Amniotic epithelial cell (primary cell): ENCODE measurements at places on chromosomes 3 and 15.
A peak's percentile ranks its signal among the peaks of the same experiment; 100 is the strongest.

DNA sequence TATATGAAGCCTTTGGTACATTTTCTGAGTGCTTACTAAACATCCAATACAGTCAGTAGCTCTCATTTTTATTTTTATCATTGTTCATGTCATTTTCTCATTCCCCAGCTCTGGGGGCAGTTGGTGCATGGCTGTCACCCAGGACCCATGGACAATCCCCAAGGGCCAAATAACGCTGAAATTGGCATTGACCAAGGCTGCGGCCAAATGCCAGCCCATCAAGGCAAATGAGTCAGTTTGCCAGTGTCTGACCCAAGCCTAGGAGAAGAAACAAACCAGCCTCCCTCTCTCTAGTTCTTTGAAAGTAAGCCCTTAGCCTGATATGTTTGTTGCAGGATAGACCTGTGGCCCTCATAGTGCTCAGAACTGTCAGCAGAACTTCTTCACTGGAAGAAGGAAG is 219.2 kb downstream of the THSD4 start:
- DNase-seq: no peak

GRCh38 chr15:61915640-61916039 is 144.6 kb downstream of the VPS13C start:
- DNase-seq: no peak

DNA sequence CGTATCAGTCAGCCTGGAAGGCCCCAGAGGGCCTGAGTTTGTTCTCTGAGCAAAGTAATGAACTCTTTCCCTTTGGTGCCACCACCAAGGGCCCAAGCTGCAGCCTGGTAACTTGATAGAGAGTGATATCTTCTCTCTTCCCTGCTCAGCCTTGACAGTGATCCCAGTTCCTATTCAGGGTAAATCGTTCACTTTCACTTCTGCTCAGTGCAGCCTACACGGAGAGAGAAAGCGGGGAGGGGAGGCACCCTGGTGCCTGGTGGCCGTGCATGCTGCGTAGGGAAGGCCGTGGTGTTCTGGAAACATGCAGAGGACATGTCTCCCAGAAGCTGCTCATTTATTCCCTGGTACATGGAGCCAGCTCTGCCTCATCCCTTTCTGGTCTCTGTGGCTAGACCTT is 54.9 kb downstream of the KIF9 start:
- DNase-seq: no peak

DNA sequence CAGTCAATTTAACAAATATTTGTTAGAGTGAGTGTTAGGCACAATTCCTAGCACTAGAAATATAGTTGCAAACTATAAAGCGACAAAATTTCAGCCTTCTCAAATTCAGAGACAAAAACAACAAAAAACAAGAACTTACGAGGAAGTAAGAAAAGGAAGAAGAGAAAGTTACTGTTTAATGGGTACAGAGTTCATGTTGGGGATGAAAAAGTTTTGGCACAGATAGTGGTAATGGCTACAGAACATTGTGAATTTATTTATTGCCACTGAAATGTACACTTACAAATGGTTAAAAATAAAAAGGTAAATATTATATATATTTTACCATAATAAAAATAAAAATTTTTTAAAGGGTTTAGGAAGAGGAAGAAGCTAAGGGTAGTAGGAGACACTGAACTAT is 21.3 kb downstream of the CCDC14 start:
- no peak for DNase-seq

DNA sequence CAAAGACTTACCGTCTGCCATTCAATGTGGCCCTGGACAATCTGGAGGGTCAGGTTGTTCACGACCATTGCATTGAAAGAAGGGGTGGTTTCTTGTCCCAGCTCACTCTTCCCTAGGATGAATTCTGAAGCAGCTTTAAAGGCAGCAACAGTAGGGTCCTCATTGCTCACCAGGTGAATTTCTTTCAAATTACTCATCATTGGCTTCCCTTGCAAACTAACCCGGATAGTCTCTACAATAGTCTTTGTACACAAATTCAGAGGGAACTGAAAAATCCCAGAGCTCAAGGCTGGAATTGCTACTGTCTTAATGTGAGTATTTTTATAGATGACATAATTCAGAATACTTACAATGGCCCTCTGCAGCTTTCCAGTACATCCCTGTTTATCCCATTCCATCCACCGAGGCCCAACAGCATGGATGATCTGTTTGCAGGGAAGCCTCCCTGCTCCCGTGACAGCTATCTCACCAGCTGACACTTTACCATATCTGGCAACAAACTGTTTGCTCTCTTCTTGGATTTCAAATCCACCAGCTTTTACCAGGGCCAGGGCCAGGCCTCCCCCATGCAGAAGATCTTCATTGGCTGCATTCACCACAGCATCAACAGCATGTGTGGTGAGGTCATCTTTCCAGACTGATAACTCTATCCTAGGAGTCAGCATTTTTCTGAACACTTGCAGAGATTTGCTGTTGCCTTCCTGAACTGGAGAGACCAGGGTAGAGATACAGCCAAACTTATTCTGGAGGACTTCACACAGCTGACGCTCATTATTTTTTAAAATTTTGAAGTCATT is 8.6 kb downstream of the PARP9 start:
- DNase-seq: peak; percentile 82

DNA sequence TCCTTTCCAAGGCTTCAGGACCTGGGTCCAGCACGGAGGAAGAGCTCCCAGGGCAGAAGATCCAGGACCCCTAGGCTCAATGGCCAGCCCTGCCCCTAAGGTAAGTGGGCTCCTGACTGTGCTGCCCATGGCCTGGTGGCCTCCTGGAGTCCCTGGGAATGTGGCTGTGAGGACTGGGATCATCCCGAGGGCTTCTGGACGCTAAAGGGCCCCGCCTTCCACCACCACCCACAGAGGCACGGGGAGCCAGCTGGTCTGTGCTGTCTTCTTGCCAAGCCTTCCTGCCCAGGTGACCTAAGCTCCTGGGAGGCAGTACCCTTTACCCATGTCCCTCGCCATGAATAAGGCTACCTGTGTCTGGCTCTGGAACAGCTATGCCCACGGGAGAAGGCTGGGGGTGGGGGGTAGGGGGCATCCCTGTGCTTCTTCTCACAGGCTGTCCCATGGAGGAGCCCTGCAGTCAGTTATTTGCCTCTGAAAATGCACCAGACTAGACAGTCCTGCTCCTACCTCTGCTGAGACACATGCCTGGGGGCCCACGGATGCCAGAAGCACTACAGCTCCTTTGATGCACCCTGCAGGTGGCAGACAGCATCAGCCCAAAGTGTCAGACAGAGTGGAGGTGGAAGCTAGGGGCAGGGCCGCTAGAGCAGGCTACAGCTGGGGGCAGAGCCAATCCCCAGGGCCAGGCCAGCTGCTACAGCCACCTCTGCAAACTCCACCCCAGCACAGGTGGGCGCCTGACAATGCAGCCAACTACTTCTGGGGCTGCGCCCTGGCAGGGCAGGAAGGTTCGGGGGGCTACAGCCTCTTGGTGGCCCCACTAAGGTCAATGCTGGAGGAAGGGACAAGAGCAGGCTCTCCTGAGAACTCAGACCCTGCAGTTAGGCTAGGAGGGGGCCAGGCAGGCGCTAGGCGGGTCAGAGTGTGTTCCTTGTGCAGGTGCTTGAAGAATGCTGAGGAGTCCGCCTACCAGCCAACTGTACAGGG is 90.9 kb downstream of the SEC22A start:
- DNase-seq: no peak

- peak; percentile 21 for DNase-seq
Observed at GRCh38 chr15:99052205-99052604, 44.6 kb upstream of the PGPEP1L start.

- DNase-seq: no peak
Observed at GRCh38 chr15:41992151-41992802, 19.9 kb upstream of the EHD4 start.

DNA sequence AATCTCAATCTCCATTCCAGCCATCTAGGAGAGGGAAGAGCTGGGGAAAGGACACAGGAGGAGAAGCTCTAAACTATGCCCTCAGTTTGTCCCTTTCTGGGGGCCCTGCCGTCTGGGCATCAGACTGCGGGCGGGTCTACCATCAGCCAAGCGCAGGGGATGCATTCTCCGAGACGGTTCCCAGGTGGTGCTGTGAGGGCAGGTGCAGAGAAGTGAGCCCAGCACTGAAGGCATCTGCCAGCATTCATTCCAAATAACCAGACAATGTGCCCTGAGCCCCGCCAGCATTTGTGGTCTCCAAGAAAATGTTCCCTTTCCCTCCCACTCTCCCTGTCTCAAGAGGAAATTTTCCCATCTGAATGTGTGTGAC is 265.7 kb downstream of the XXYLT1 start:
- no peak for DNase-seq

DNA sequence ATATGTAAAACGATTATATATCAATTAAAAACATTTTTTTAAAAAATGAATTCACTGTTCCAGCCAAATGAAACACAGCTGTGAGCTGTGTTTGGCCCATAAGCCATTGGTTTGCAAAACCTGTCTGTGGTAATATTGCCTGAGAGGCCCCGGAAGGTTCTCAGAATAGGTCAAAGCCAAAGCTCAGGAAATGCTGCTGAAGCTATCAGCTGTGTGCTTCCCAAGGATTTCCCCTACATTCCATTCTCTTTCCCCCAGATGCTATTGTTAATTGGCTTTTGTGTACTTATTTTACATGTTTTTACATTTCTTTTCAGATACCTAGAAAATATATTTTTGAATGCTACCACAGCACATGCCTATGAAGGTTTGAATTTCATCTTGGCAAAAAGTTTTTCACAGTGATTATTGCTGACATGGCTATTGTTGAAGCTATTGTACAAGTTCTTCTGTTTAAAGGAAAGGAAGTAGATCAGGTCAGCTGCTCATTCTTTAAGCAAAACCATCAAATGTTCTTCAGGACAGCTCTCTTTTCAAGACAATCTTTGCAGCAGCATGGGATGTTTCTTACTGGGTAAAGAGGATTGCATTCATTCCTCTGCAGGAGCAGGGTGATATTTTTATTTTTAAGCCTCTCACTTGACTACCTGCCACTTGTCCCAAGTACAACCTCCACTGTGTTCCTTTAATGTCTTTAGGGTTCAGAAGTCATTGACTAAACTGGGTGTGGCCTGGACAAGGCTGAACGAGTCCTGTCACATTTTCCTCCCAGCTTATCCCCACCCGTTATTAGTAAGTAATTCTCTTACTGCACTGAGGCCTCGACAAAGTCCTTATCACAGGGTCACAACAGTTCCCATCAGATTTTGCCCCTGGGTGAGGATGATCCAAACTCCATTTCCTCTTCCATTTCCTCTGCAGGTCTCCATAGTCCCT is 26.3 kb upstream of the BNC1 start:
- peak; percentile 78 for DNase-seq

- no peak for DNase-seq
Observed at GRCh38 chr3:105399611-105400010, 32.9 kb downstream of the ALCAM start.

DNA sequence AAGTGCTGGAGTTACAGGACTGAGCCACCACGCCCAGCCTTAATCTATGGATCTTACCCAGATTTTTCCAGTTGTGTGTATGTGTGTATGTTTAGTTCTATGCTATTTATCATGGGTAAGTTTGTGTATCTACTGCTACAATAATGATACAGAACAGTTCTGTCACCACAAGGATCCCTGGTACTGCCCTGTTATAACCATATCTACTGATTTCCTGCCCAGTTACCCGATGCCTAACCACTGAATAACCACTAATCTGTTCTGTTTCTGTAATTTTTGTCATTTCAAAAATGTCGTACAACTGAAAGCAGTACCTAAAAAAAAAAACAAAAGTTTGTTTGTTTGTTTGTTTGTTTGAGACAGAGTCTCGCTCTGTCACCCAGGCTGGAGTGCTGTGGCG is 123.7 kb upstream of the RAP2B start:
- DNase-seq: no peak

- DNase-seq: peak; percentile 55
Observed at GRCh38 chr3:168094580-168094876, 1.2 kb downstream of the GOLIM4 start.

DNA sequence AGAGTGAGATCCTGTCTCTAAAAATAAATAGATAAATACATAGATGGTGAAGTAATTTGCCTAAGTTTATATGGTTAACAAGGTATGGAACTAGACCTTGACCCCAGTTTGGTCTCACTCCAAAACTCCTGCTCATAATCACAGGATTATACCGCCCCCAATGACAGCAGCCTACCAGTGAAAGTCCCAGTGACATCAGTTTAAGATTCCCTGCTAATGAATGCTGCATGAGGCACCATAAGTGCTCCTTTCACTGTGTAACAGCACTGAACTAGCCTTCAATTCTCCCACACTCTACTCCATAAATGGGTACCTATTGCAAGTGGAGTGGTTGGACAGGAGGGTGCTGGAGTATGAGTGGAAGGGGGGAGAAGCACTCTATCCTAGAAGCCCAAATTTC is 23.7 kb upstream of the THSD4 start:
- no peak for DNase-seq

GRCh38 chr3:40615110-40615915 is 90.6 kb downstream of the ZNF621 start:
- DNase-seq: no peak

DNA sequence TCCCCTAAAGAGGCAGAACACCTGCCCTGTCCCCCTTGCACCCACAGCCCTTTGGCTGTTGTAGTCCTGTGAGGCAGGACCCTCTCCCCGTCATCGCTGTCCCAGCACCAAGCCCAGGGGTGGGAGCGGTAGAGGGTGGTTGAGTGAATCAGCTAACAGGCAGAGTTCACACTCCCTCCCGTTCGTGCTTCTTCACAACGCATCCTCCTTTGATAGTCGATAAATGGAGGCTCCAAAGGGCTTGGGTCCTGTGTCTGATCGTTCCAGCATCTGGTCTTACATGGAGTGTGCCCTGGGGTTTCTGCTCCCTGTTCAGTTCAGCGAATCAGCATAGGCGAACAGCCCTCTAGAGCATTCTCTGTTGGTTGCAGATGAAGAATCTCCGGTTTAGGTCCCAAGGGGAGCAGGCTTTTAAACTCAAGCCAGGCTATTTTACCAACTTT is 820 bp upstream of the HMCES start:
- DNase-seq: no peak

- DNase-seq: no peak
Observed at GRCh38 chr3:175898194-175898593, 1039.1 kb downstream of the NAALADL2 start.

DNA sequence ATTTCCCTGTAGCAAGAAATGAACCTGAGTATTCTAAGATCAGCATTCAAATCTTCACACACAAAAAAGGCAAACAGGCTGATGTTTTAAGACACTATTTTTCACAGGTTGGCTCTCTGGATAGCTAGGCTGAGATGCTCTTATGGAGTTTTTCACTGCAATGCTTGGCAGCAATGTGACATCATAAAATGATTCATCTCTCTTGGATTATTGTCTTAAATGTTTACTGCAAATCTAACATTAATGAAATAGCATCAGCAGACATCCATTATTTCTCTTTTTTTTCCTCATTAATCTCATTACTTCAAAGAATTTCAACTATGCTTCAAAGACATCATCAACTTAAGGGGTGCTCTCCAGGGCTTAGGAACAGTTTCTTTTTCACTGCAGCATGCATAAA is 23.6 kb upstream of the SSUH2 start:
- DNase-seq: peak; percentile 19

DNA sequence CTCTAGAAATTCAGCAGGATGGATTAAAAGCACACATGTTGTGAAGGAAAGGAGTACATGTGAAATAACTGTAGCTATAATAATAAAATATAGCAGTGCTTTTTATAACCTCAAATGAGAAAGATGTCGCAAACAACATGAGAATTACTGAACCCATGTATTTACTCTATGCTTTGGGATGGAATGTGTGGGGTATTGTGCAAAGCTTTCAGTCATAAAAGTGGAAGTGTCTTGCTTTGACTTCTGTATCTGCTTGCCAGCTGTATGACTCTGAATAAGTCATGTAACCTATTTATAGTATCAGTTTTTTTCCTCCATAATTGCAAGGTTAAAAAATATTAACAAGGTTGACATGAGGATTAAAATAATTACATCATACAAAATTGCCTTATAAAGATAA is 519.3 kb upstream of the CADM2 start:
- DNase-seq: no peak

- no peak for DNase-seq
Observed at GRCh38 chr3:16944356-16944755, 59.6 kb downstream of the PLCL2 start.
